M059J (cell line): ENCODE measurements at places on chromosomes 7 and 10. TPM values are rescaled to one million over a fixed set of nuclear protein-coding genes. Genes with fewer than 3 reads are reported as not detected.

CYP3A4 gene
- total RNA-seq, result 0.05 TPM in 1 of 2 replicates, not detected in the other

- peak; percentile 9 for DNase-seq
Measured at GRCh38 chr10:96708456-96708855, 11.9 kb downstream of the PIK3AP1 start.

DNA sequence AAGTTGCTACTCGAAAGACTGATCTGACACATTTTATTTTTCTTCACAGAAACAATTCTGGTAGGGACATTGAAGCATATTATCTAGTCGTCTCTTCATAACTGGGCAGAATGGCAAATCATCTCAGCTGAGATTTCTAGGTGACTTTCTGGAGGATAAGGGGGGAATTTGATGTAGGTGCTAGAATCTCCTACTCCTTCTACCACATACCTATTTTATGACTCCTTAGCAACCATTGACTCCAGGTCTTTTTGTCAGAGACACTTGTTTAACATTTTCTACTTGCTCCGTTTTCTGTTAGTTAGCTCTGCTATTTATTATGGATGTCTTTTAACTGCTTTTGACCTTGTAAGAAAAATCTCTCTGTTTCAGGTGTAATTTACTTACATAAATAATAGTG is 380.9 kb upstream of the SEMA3C start:
- peak; percentile 52 for DNase-seq

DNA sequence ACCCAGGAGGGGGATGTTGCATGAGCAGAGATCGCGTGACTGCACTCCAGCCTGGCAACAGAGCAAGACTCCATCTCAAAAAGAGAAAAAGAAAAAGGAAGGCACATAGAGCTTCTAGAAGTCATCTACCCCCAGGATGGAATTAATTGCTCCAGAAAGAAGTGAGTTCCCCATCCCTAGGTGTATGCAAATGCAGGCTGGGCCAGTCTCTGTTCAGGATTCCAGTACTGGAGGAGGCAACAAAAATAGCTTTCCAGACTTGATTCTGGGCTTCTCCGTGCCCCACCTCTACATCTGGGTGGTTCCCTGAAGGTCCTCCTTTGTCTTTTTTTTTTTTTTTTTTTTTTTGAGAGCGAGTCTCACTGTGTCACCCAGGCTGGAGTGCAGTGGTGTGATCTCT is 28.6 kb downstream of the CASTOR2 start:
- DNase-seq, result no peak

GRCh38 chr7:31767686-31768358 is 80.8 kb downstream of the PPP1R17 start:
- no peak for DNase-seq

- no peak for DNase-seq
Measured at GRCh38 chr7:4774007-4774406, 1.4 kb upstream of the AP5Z1 start.

DNA sequence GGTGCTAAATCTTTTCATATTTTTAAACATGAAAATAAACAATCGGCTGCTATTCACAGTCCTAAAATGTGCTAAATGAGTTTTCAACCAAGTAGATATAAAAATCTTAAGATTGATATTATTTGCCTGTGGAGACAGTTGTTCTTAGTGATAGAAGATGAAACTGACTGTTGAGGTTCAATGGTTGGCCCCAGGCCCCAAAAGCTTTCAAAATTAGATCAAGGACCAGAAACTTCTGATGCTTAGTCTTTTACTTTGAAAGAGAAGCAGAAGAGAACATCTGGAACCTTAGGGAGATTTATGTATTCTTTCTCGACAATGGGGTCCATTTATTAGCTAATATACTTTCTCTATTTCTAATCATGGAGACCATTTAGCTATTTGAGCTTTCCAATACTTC is 155.8 kb downstream of the REEP3 start:
- no peak for DNase-seq

DNA sequence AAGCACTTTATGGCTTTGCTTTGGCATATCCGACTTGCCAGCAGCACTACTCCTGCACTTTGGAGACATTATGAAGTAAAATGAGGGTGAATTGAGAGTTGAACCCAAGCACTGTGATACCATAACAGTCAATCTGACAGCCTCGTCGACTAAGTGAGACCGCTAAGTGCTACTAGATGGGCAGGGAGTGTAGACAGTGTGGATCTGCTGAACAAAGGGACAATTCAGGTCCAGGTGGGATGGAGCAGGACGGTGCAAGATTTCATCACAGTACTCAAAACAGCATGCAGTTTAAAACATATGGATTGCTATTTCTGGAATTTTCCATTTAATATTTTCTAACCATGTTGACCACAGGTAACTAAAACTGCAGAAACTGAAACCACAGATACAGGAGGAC is 20.8 kb upstream of the PRTFDC1 start:
- no peak for DNase-seq

GRCh38 chr10:83522881-83523386 is 616.4 kb upstream of the GHITM start:
- DNase-seq, result peak; percentile 18

GRCh38 chr10:122271076-122271475 is at the start of gene BTBD16:
TSS of gene BTBD16 (plus strand) at chr10:122271296. CDS start at chr10:122275082, 3,786 bp downstream.
- DNase-seq, result no peak

PRSS37 gene
- not detected in 2 replicates for total RNA-seq

- no peak for DNase-seq
Measured at GRCh38 chr10:63054889-63055611, 78.1 kb upstream of the NRBF2 start.

DNA sequence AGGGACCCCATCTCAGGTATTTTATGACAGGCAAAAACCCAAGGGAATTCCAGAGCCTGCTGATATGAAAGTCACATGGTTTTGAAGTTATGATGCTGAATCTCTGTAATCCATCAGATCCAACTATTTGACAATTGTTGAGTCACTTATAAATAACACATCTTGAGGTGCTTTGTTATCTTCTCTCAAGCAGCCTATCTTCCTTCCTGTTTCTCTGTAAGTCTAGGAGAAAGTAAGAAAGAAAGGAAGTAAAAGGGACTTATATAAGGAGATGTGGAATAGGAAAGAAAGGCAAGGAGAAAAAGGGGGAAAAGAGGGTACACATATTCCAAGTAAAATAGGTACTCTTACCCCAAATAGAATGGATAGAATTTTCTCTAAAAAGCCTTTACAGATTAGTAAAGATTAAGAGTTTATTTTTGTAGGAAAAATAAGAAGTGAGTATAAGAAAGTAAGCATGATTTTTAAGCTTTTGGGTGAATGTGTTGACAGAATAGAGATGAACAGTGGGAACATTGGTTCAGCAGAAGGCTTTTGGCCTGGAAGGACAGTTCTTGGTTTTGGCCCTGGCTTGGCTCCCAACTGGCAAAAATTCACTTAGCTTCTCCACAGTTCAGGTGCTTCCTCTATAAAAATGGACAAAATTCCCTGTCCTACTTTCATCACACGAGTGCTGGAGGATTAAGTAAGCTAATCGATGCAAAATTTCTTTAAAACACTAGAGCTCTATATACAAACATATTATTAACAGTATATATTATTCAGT is 39.6 kb upstream of the ANK3 start:
- no peak for DNase-seq

NEBL gene
- 0.05 TPM in 1 of 2 replicates, not detected in the other for total RNA-seq

DNA sequence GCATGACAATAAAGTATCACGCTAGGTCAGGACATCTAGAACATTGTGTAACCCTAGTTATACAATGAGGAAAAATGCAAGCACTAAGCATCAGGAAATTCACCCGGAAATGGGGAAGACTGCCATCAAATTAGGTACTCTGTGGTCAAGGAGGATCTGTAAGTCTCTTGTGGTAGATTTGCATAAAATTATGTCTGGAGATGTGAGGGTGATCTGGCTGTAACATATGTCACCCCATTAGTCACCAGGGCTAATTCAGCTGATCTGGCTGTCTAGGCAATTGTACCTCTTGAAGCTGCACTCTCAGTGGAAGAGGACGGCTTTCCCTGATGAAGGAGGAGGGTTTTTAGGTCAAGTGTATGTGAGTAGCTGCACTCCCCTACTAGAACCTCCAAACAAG is 14.8 kb downstream of the AKR1D1 start:
- DNase-seq, result peak; percentile 67

GRCh38 chr7:5351507-5352265 is 68.9 kb downstream of the SLC29A4 start:
- peak; percentile 18 for DNase-seq

DNA sequence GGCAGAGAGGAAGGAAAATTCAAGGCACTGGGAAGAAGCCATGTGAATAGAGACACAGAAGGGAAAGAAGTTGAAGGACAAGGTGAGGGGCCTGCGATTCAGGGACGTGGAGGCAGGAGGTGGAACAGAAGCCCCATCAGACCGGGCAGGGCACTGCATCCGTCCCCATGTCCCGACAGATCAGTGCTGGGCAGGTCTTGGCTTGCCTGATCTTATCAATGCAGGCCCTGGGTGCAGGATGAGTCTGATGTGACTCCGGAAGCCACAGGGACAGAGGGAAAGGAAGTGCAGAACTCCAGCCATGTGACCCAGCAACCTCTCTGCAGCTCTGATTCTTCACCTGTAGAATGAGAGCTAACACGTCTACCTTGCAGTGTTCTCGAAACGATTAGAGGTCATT is 136.2 kb upstream of the CTBP2 start:
- DNase-seq, result no peak

RPP38 gene
- 8.7 and 8.9 TPM in 2 replicates for total RNA-seq

GRCh38 chr10:113932854-113933253 is 78.4 kb downstream of the NHLRC2 start:
- DNase-seq, result no peak

- no peak for DNase-seq
Measured at GRCh38 chr10:114319406-114320248, 80.6 kb downstream of the VWA2 start.

DNA sequence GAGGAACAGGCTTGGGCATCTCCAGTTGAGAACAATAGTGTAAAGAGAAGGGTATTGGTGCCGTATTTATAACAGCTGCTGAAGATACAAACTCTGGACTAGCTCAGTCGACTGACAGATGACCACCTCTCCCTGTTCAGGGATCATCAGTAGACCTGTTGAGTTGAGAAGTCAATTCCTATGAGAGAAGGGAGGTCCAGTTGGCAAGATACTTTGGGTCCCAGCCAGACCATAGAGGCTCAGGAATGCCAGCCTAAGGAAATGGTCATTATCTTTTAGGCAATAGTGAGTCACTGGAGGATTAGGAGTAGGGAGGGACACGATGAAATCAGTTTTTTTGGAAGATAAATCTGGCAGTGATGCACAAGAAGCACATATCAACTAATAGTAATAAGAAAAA is 202.9 kb downstream of the TRIL start:
- DNase-seq, result peak; percentile 84

GRCh38 chr7:120942861-120943260 is 7.7 kb upstream of the ING3 start:
- no peak for DNase-seq

DNA sequence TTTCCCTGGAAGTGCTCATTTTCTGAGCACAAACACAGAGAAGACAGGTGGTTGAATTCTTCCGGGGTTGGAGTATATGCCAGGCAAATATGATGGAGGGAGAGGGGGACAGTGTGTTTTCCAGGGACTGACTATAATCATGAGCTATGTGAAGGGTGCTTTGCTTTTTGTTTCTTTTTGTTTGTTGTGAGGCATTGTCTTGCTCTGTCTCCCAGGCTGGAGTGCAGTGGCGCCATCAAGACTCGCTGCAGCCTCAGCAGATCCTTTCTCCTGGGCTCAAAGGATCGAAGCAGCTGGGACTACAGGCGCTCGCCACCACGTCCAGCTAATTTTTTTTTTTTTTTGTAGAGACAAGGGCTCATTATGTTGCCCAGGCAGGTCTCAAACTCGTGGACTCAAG is 47.3 kb upstream of the CPN1 start:
- no peak for DNase-seq

DNA sequence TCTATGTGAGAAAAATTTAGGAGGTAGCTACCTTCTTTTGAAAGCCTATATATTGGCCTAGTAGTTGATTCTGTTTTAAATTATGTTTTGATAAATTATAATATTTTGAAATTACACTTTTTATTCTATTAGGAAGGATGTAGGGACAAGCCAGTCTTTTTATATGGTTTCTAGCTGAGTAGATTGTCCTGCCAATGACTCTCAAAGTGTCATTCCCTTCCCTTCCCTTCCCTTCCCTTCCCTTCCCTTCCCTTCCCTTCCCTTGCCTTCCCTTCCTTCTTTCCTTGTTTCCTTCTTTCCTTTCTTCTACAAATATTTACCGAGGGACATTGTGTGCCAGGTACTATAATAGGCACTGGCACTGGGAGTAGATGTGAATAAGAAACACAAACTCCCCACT is 99.7 kb upstream of the HDAC9 start:
- DNase-seq, result no peak

GRCh38 chr7:44273681-44274622 is 51.4 kb downstream of the CAMK2B start:
- DNase-seq, result no peak

SKIDA1 gene
- 1.2 and 1.9 TPM in 2 replicates for total RNA-seq

DNA sequence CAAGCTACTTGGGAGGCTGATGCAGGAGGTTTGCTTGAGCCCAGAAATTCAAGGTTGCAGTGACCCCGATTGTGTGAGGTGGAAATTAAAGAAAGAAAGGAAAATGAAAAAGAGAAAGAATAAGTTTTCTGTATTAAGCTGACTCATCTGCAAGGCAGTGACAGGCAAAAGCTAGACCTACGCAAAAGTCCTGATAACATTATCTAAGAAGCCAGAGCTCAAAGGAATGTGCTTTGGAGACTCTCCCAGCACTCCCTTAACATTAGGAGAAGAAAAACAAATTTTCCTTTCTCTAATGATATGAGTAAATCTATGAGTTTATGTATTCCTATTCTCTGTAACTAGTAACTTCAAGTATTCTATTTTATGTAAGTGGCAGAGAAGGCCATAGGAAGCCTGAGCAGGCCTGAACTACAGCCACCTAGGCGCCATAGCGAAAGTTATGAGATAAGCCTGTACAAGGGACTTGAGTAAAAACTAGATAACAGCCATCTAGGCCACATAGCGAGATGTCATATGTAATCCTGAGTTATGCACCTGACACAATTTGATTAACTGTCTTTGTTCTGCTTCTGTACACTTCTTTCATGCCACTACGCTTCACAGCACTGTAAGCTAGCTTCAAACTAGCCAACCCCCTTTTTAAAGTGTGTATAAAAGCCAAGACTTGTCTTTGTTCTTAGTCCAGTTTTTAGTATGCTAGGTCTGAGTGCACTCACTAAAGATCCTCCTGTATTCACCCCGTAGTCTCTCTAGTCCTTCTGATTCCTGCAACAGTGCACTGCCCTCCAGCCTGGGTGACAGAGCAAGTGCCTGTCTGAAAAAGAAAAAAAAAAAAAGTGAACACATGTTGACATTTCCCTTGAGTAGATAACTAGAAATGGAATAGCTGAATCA is 9.4 kb upstream of the ZWINT start:
- DNase-seq, result peak; percentile 5

DNA sequence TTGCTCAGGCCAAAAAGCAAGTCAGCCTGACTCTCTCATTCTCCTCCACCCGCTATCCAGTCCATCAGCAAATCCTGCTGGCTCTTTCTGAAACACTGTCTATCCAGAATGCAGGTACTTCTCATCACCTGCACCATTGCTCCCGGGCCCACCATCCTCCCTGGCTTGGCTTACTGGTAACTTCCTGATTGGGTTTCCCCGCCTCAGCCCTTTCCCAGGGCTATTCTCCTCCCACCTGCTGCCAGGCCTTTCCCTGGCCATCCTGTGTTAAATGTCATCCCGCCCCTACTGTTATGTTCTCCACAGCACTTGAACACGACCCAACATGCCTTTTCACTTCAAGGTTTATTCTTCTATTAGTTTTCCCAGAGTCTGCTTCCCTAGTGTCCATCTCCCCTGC is 124.0 kb downstream of the CNNM2 start:
- no peak for DNase-seq
